NCI-H146 (cell line): ENCODE measurements at places on chromosomes 12 and 14.

DNA sequence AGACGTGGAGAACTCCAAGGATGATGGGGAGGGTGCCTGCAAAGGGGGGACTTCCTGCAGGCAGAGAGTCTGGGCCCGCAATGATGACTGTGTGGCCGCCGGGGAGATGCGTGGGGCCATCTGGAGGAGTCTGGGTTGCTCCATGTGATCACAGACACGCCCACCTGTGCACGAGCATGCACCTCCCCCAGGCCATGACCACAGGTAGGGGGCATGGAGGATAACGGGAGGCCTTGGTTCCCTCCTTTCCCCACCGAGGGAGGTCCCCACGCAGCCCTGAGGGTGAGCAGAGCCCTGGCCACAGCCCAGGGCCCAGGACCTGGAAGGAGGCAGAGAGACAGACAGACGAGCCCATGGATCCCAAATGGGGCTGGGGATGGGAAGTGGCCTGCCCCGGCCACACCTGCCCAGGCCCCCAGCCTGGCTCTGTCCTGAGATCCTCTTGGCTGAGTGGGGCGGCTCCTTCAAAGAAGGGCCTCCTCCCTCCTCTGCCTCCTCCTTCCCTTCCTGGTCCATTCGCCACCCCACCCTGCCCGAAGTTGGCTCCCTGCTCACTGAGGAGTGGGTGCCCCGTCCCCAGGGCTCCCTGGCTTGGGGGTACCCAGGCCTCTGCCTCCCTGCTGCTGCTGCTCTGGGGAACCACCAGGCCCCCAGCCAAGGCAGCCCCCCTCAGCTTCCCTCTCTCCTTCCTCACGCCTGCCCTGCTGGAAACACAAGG lies 138.2 kb downstream of the CALM1 start:
- DNase-seq: no peak

DNA sequence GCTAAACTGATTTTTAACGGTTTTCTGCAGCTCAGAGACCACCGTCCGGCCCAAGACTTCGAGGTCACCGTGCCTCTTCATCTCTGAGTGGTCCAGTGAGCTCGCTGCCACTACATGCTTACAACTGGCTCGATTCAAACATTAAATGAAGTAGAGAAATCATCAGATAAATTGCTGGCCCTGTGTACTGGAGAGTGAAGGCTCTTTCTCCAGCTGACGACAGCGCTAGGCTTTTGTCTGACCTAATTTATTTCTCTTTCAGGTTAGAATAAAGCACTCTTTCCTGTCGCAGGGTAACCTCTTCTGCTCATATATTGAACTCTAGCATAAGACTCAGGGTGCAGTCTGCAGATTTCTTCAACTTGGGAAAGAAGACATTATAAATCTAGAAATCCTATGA lies 6.4 kb downstream of the BCL11B start:
- no peak for DNase-seq

GRCh38 chr14:75543253-75543652 lies 21.0 kb downstream of the BATF start:
- no peak for DNase-seq

DNA sequence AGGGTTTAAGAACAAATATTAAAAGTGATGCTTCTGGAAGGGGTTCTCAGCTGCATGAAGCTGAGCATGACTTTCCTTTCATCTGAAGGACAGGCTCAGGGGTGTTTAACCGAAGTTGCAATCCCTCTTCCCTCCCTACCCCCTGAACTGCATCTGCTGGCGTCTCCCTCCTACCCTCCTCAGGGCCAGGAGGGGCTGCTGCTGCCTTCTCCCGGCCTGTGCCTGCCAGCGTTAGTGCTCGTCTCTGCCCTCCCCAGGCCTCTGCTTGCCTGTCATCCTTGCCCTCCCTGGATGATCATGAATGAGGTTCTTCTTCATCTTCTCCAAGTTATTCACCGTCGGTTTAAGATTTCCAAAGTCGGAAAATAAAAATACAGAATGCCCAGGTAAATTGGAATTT lies 12.2 kb downstream of the SMOC1 start:
- no peak for DNase-seq

DNA sequence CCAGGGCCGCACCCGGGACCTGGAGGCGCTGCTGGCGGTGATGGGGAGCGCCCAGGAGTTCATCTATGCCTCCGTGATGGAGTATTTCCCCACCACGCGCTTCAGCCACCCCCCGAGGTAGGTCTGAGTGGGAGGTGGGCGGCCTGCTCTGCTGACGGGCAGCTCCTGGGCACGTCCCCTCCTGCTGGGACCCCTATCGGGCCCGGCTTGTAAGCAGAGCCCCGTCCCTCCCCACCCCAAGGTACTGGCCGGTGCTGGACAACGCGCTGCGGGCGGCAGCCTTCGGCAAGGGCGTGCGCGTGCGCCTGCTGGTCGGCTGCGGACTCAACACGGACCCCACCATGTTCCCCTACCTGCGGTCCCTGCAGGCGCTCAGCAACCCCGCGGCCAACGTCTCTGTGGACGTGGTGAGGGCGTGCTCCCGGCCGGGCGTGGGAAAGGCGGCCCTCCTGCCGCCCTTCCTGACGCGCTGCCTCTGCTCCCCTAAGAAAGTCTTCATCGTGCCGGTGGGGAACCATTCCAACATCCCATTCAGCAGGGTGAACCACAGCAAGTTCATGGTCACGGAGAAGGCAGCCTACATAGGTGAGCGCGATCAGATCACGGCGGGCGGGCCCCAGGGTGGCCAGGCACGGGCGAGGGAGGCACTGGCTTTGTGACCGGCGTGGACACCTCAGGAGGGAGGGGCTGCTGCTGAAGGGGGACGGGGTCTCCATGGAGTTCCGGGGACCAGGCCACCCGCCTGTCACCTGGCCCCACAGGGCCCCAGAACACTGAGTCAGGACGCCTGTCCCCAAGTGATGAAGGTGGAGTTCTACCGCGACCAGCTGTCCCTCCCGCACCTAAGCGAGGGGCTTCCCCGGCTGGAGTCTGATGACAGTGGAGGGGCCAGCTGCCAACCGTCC lies 7.3 kb downstream of the PLD4 start:
- no peak for DNase-seq
